ENCODE measurements at places on chromosomes 11 and 22.

GRCh38 chr11:84580428-84580827 lies 1046.7 kb downstream of the DLG2 start:
- DNase-seq: no peak

DNA sequence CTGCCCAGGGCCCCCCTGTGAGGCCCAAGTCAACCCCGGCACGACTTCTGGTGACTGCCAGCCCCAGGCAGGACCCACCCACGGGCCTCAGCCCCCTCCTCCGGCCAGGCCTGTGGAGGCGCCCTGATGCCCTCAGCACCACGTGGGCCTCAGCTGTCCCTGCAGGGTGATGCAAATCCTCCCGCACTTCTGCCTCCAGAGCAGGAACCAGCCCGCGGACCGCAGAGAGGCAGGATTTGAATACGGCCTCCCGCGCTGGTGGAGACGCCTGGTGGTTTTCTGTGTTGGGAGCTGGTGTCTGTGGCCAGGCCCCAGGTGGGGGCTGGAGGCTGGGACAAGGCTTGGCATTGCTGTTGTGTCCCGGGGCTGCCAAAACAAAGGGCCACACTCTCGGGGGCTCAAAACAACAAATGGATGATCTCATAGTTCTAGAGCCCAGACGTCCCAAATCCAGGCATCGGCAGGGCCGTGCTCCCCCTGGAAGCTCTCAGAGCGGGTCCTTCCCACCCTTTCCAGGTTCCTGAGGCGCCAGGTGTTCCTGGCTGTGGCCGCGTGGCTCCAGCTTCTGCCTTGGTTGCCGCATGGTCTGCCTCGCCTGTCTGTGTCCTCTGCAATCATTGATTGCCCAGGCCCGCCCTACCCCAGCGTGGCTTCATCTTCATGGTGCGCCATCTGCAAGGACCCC lies 19.4 kb downstream of the TRPM5 start:
- no peak for DNase-seq

DNA sequence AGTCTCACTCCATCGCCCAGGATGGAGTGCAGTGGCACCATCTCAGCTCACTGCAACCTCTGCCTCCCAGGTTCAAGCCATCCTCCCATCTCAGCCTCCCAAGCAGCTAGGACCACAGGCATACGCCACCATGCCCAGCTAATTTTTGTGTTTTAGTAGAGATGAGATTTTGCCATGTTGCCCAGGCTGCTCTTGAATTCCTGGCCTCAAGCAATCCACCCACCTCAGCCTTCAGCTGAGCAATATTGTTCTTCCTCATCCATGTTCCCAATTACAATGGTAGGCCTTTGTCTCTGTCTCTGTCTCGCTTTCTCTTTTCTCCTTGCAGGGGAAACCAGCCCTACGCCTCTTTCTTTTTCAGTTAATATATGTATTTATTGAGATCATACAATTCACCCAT lies 10.3 kb downstream of the HSPA8 start:
- DNase-seq: no peak

DNA sequence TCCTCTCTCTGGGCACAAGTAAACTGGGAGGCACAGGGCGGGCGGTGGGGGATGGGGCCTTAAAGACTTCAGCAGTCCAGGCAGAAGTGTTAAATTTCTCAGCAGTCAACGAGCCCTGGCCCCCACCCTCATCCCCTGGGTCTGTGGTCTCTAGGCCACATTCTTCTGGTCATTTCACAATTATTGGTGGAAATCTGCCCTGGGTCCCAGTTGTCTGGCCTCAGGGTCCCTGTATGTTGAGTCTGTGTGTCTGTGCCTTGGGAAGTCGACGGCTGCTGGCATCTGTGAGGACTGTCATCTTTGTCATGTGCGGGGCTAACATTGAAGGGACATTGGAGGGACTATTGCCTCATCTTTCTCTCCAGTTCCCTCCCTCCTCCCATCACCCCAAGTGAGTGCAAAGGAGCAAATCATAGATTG lies 1.7 kb downstream of the TSPAN18 start:
- DNase-seq: no peak

DNA sequence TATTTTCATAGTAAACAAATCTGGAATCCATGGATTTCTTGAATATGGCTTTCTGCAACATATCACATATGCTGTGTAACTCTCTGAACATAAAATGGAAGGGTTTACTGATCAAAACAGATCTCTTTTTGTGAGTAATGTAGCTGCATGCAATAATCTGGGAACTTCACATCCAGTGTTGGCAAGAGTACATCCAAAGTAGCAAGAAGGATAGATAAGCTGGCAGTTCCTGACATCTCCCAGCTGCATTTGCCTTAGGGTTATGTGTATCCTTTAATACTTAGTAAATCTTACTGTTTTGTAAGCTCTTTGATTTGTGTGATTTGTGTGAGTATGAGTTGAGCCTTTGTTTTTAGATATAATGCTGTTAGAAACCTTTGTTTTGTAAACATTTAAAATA lies 280.4 kb upstream of the CNTN5 start:
- no peak for DNase-seq

- DNase-seq: no peak
Observed at GRCh38 chr22:19455033-19455432, 7.5 kb upstream of the C22orf39 start.

DNA sequence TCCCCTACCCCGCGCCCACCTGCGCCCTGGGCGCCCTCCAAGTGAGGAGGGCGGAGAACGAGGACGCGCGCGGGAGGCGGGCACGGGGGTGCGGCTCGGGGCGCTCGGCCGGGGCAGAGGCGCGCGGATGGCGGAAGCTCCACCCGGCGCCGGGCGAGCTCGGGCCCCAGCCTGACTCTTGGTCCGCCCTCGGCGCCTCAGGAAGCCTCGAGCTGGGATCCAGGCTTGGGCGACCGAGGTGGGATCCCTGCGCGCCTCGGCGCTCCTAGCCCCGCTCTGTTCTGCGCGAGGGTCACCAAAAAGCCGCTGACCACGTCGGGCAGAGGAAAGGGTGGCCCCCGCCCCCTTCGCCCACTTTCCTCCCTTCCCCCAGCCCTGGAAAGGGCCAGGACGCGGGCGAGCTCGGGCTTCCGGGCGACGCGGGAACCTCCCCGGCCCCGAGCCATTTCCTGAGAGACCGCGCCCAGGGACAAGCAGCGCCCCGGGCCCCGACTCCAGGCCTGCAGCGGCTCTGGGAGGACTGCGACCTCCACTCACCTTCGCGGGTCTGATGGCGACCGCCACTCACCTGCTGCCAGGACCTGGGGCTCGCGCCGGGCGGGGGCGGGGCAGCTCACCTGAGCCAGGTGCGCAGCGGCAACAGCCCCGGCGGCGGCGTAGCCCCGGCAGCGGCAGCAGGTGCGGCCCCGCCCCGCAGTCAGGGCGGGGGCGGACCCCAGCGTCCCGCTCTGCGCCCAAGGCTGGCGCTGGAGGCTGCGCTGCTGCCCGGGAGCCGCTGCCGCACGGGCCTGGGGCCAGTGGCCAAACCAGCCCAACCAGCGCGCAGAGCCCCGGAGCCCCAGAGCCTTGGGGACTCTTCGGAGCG lies 2.2 kb upstream of the SIGIRR start:
- DNase-seq: no peak

- peak; percentile 48 for DNase-seq
Observed at GRCh38 chr11:94129512-94130297, 1.1 kb downstream of the PANX1 start.

- no peak for DNase-seq
Observed at GRCh38 chr11:92329137-92329536, 104.5 kb downstream of the FAT3 start.

GRCh38 chr11:94184362-94184761 lies 55.7 kb downstream of the PANX1 start:
- DNase-seq: no peak

DNA sequence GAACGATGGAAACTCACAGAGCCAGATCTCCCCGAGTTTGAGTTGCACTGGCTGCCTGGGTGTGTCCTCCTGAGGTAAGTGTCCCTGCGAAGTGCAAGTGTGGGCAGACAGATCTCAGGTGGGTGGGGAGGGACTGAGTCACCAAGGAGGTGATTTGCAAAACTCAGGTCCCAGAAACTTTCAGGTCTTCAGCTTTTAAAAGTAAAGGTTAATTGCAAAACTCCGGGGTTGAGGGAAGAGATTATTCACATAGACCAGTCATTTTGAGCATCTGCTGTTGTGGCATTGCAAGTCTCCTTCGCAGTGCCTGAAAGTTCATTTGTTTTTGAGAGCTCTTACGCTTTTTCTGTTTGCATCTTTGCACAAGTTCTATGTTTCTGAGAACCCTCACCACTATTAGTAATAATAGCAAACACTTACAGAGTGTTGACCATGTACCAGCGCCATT lies 7.1 kb downstream of the CD44 start:
- DNase-seq: no peak

DNA sequence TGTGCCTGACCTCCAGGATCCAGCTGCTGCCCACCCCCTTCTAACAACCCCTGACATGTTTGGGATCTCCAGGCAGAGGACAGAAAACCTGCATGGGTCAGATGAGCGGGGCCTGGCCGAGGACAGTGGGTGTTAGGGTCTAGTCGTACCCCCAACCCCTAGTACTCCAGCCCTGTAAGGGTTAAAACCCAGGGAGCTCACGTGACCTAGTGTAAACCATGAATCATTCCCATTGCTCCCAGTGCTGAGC lies 89.1 kb upstream of the CRYBB3 start:
- no peak for DNase-seq

GRCh38 chr11:131099746-131100145 lies 183.5 kb upstream of the SNX19 start:
- DNase-seq: no peak

- DNase-seq: no peak
Observed at GRCh38 chr11:95653680-95654079, 135.9 kb downstream of the FAM76B start.

DNA sequence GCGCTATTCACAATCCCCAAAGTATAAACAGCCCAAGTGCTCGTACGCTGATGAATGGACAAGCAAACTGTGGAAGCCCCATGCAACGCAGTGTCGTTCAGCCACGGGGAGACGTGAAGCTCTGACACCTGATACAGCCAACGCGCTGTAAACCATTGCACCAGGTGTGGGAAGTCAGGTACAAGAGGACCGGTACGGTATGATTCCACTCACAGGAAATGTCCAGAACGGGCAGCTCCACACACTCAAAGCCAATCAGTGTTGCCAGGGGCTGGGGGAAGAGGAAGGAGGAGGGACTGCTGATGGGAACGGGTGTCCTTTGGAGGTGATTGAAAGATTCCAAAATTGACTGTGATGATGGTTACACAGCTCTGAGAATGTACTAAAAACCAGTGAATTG lies 64.5 kb downstream of the BRD1 start:
- no peak for DNase-seq
